ENCODE measurements at places on chromosomes 1 and 21. TPM values are rescaled to one million over a fixed set of nuclear protein-coding genes. Genes with fewer than 3 reads are reported as not detected.

Gene TLCD4
- 0.03 TPM for total RNA-seq

Gene L1TD1
- total RNA-seq, result not detected

Gene OR2T33
- not detected for total RNA-seq

Gene CRNN
- not detected for total RNA-seq

Gene SPRR2A
- total RNA-seq, result not detected

Gene TSPEAR
- total RNA-seq, result not detected

Gene ADAMTS1
- total RNA-seq, result 1.4 TPM

Gene PTGS2
- 0.13 TPM for total RNA-seq

DNA sequence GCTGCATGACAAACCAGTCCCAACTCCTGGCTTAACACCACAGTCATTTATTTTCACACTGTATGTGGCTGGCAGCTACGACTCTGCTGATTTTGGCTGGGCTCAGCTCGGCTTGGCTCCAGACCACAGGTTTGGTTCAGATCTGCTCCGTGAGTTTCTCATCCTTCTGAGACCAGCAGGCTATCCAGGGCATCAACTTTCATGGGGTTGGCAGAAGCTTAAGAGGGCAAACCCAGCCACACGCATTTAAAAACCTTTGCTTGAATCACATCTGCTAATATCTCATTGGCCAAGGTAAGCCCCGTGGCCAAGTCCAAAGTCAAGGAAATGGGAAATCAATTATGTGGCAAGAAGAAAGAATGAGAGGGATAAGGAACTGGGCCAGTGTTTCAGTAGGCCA lies 574.2 kb downstream of the MATN1 start:
- peaks cover 7% of the 10 kb centered on the region for H3K27me3 ChIP-seq
- H3K27ac ChIP-seq, result no peak overlapping the region
- no peak for DNase-seq
- H3K4me1 ChIP-seq, result no peaks in the 10 kb centered on the region
- no peaks in the 10 kb centered on the region for H3K36me3 ChIP-seq
- H3K4me3 ChIP-seq, result no peak overlapping the region

GRCh38 chr21:45332415-45332814 lies 44.7 kb upstream of the POFUT2 start:
- peaks cover 4% of the 10 kb centered on the region for H3K27me3 ChIP-seq
- H3K36me3 ChIP-seq, result no peaks in the 10 kb centered on the region
- no peak overlapping the region for H3K4me3 ChIP-seq
- no peak for DNase-seq

- no peak for DNase-seq
- H3K36me3 ChIP-seq, result no peaks in the 10 kb centered on the region
- no peak overlapping the region for H3K27ac ChIP-seq
Observed at GRCh38 chr1:206890125-206891060, 6.8 kb upstream of the IL24 start.

DNA sequence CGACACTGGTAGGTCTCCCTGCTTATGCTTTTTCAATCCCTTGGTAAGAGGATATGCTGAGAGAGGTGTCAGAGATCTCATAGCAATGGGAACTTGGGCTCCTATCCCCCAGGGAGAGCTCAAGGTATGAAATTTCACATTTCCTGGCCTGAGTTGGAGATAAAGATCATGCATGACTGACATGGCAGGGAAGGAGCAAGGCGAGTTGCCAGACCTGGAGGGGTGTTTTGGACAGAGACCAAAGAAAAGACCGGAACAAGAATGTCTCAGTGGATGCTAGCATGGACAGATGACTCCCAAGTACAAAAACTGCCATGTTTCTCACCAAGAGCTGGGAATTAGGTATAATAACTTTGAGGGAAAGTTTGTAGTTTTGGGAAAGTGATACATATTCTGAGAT lies 334.1 kb upstream of the B3GALT2 start:
- peaks cover 7% of the 10 kb centered on the region for H3K36me3 ChIP-seq
- peaks cover 7% of the 10 kb centered on the region for H3K4me1 ChIP-seq
- no peaks in the 10 kb centered on the region for H3K27me3 ChIP-seq
- H3K27ac ChIP-seq, result no peak overlapping the region
- H3K4me3 ChIP-seq, result no peak overlapping the region

DNA sequence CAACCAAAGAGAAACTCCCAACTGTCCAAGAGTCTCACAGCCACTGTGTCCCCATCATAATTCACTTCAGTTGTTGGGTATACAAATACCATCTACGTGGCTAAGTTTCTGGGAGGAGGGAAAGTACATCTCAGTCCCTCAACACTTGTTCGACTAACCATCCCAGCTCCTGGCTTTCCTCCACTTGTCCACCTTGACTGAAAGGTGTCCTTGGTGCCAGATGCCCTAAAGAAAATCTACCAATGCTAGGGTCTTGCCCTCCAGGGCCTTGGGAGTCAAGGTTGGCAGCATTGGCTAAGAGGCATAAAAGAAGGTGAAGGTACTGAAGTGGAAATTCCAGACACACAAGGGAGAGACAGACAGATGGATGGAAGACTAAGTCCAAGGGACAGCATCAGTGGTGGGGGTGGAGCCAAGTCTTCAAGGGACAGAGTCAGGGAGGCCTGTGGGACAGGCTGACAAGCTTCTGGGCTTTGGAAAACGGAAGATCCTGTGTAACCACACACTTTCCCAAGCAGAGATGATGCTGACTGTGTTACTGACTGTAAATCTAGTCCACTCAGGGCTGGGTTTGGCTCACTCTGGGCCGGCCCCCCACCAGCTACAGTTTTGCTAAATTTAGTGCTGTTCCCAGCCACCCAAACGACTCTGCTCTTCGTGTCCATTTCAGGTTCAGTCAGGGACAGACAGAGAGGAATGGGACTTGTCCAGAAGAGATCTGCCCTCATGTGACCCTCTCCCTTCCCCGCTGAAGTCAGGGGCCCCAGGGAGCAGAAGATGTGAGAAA lies 60.1 kb downstream of the CD34 start:
- no peak overlapping the region for H3K4me3 ChIP-seq
- peak overlapping the region; percentile 44 for H3K27ac ChIP-seq
- H3K4me1 ChIP-seq, result peaks cover 65% of the 10 kb centered on the region

DNA sequence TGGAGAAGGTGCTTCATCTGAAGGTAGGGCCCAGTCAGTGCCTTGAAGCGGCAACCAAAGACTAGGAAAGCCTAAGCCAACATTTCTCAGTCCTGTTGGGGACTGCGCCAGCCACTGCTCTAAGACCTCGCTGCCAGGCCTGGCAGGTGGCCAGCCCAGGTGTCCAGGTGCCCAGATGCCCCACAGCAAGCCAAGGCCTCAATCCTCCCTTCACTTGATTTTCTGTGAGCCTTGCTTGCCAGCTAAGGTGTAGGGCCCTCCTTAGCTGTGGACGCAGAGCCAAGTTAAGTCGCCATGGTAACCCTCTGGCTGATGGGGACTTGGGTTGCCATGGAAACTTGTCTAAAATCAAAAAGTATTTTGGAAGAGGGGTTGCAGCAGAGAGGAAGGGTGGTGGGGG lies 135.0 kb downstream of the NAV1 start:
- no peak overlapping the region for H3K27ac ChIP-seq
- DNase-seq, result no peak
- H3K36me3 ChIP-seq, result no peaks in the 10 kb centered on the region
- peaks cover 9% of the 10 kb centered on the region for H3K27me3 ChIP-seq
- no peaks in the 10 kb centered on the region for H3K4me1 ChIP-seq

- no peaks in the 10 kb centered on the region for H3K36me3 ChIP-seq
- H3K27ac ChIP-seq, result no peak overlapping the region
- no peaks in the 10 kb centered on the region for H3K27me3 ChIP-seq
- no peak overlapping the region for H3K4me3 ChIP-seq
- DNase-seq, result no peak
Observed at GRCh38 chr1:54608566-54609230, 14.6 kb downstream of the FAM151A start.

DNA sequence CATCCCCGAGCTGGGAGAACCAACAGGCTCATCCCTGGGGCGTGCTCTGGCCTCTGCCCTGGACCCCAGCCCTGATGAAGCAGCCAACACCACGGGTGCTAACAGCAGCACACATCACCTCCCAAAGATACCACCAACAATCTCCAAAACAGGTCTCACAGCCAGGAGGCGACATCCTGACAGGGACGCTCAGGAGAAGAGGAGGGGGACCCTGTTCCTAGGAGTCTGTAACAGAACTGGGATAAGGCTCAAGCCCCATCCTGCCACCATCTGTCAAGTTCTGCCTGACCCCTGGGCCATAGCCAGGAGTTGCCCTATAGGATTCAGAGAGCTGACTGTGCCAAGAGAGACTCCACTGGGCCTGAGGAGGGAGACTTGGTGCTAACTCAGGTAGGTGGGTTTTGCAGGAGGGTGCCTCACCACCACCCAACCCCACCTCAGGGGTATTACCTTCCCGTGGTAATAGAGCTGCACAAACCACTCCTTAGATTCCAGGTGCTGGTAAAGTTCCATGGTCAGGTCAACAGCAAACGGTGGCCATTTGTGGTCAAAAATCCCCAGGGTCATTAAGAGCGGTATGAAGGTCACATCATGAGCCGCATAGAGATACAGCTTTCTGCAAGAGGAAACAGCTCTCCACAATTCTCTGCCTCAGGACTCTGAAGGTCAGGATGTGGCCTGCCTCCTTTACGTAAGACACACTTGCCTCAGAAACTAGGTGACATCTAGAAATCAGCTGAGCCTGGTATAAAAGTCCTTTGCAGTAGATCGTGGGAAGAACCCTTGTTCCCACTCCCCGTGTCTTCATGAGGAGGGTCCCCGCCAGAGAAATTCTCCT lies 22.3 kb downstream of the ACP6 start:
- H3K36me3 ChIP-seq, result peaks cover 42% of the 10 kb centered on the region
- peak; percentile 73 for DNase-seq
- H3K4me1 ChIP-seq, result peaks cover 66% of the 10 kb centered on the region
- H3K4me3 ChIP-seq, result peak overlapping the region; percentile 67

DNA sequence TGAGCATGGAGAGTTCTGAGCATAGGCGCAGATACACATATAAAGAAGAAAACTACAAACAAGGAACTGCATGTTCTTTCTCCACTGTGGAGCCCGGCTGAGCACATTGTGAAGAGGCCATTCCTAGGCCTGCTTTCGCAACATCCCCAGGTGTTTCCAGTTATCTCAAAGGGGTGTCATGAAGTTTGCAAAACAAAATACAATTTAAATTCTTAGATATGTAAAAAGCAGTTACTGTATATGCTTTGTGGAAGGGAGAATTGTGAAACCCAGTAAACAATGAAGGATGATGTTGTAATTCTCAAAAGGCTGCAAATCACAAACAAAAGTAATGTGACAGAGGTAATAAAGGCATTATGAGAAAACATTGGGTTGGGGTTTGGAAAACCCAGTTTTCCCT lies 98.6 kb upstream of the ZNF644 start:
- no peaks in the 10 kb centered on the region for H3K27me3 ChIP-seq
- H3K4me1 ChIP-seq, result peaks cover 20% of the 10 kb centered on the region
- H3K4me3 ChIP-seq, result no peak overlapping the region
- no peaks in the 10 kb centered on the region for H3K36me3 ChIP-seq
- no peak for DNase-seq
- no peak overlapping the region for H3K27ac ChIP-seq

DNA sequence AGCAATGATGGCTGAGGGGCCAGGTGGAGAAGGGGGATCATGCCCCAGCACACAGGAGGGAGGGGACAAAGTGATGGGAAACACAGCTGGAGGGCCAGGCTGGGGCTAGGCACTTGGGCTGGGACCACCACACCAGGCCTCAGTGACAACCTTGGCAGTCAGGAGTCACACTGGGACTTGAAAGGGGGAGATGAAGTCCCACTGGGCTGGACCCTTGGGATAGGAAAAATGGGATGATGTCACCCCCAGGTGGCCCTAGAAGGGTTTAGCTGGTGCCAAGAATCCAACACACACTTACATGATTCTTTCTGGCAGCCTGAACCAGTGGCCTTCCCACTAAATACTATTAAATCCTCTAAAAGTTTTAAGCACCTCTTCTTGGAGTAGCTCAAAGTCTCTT lies 17.1 kb downstream of the ZBTB17 start:
- H3K4me1 ChIP-seq, result peaks cover 47% of the 10 kb centered on the region
- peaks cover 21% of the 10 kb centered on the region for H3K36me3 ChIP-seq
- no peak for DNase-seq
- H3K4me3 ChIP-seq, result no peak overlapping the region
- no peaks in the 10 kb centered on the region for H3K27me3 ChIP-seq

GRCh38 chr1:175826705-175827104 lies 83.3 kb upstream of the TNR start:
- no peak overlapping the region for H3K27ac ChIP-seq
- H3K27me3 ChIP-seq, result peaks cover 3% of the 10 kb centered on the region
- DNase-seq, result no peak
- H3K4me1 ChIP-seq, result no peaks in the 10 kb centered on the region
- H3K36me3 ChIP-seq, result no peaks in the 10 kb centered on the region

GRCh38 chr1:63662841-63663240 lies 69.6 kb downstream of the PGM1 start:
- H3K27ac ChIP-seq, result no peak overlapping the region
- no peaks in the 10 kb centered on the region for H3K27me3 ChIP-seq
- peaks cover 50% of the 10 kb centered on the region for H3K36me3 ChIP-seq
- no peak overlapping the region for H3K4me3 ChIP-seq
- peaks cover 26% of the 10 kb centered on the region for H3K4me1 ChIP-seq
- no peak for DNase-seq

GRCh38 chr1:162003061-162003829 lies 20.4 kb downstream of the OLFML2B start:
- no peak for DNase-seq
- H3K27me3 ChIP-seq, result peaks cover 12% of the 10 kb centered on the region

GRCh38 chr1:54944610-54945392 lies 35.6 kb upstream of the TMEM61 start:
- H3K36me3 ChIP-seq, result no peaks in the 10 kb centered on the region
- H3K4me3 ChIP-seq, result no peak overlapping the region
- H3K27me3 ChIP-seq, result peaks cover 16% of the 10 kb centered on the region
- H3K4me1 ChIP-seq, result peaks cover 35% of the 10 kb centered on the region

DNA sequence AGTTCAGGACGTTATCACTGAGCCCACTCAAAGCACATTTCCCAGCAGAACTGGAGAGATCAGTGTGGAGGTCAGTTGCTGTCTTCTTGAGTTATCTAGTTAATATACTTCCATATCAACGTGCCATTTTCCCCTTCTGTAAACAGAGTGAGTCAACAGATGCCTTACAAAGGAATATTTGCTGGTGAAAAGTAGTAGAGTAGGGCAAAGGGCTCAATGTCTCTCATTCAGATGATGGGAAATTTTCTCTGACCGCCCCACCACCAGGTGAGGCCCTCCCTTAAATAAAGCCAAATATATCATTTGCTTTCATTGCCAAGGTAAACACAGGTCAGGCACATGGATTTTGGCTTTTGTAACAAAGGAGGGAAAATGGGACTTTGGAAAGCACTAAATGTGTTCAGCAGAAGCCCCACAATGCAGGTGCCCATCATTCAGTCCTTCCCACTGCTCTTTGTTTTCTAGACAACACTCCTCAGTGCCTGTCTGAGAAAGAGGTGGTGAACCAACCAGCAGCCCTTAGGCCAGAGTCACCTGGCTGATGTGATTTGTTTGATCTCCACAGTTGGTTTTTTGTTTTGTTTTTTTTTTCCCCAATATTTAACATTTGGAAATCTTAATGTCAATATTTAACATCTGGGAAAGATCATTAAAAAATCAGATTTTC lies 40.5 kb upstream of the SAMD13 start:
- H3K36me3 ChIP-seq, result no peaks in the 10 kb centered on the region
- no peaks in the 10 kb centered on the region for H3K4me1 ChIP-seq

- no peak overlapping the region for H3K4me3 ChIP-seq
- peaks cover 7% of the 10 kb centered on the region for H3K27me3 ChIP-seq
- H3K36me3 ChIP-seq, result no peaks in the 10 kb centered on the region
- no peak for DNase-seq
- no peak overlapping the region for H3K27ac ChIP-seq
Observed at GRCh38 chr1:44114098-44114497, 4.5 kb upstream of the KLF17 start.

Data from activated CD4-positive, alpha-beta memory T cell treated with anti-CD3 and anti-CD28 coated beads, Interleukin-2, amount 10 ng/mL, durations not matched to agents 7 days and 5 days (primary cell).